ENCODE measurements at places on chromosomes 1 and 21.

DNA sequence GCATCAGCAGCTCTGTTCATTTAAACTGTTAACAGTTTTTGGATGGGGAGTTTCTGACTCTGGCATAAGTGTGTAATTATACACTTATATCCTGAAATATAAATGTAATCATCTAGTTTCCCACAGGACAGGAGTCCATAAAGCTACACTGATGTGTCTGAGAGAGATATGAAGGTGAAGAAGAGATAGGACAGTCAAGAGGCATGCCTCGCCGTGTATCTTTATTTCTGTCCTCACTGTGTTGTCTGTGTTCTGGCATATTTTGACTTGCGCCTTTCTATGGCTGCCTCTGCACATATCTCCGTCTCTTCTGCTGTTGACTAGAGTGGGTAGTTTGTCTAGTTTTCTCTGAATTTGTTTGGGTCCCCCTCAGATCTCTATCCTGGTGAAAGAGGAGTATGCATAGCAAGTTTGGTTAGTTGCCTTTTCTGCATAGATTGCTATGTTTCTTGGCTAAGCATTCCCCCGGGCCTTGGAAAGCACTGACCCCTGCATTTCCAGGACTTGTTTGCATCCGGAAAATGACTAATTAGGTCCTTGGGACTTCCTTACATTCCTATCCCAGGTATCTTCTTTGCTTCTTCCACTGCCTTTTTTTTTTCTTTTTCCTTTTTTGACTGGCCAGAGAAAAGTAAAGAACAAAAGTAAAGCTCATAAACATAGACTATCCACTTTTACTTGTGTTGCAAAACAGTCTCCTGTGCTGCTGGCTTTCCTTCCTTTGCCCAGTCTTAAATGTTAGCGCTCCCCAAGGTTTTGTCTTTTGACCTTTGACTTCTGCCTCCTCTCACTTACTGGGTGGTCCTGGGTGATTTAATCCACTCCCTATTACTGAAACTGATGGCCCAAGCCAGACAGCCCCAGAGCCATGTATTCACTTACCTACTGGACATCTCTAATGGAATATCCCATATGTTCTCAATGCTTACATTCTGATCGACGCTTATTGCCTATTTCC, 27.6 kb upstream of the CNN3 start:
- DNase-seq = peak; percentile 53

GRCh38 chr1:181658581-181658980, 175.3 kb downstream of the CACNA1E start:
- no peak for DNase-seq

DNA sequence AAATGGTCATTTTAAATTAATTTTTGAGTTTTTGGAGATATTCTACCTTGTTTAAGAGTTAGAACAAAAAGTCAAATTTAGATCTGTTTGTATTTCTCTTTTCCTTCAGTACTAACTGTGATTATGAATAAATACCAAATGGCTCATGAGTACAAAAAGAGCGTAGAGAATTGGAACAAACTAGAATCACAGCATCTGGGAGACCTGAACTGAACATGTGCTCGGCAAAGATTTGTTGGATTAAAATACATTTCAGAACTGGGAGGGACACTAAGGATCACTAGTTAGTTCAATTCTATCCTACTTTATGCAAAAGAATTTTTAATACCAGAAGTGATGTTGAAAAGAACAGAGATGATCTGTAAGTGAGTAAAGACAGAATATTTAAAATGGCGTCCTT, 19.5 kb downstream of the OLFM3 start:
- DNase-seq = no peak

- DNase-seq = peak; percentile 58
These were observed 35.4 kb downstream of the CXADR start for GRCh38 chr21:17548262-17548661.

DNA sequence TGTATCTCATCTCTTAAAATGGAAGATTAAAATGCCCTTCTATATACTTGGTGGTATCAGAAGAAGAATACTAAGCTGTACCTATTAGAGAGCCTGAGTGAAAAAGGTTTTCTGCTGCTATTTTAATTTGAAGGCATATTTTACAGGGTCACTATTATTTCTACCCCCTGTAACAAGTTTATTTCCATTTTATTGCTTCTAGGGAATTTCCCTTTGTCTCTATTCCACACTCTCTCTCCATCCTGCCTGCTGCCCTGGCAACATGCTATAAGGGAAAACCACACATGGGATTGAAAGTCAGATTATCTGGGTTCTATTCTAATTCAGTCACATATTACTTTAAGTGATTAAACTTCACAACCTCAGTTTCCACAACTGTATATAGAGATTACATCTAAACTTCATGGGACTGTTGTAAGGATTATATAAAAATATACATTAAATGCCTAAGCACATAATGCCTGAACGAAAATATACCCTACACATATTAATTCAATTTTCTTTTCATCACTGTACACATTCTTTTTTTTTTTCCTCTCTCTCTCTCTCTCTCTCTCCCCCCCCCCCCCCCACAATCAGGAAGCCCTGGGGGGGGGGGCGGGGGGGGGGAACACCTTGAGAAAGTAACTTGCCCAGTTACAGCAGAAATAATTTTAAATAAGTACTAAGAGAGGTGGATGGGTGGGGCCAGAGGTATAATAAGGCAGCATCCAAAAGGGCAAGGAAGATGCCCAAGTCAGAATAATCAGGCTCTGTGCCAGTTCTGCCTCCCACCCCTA, 51.5 kb downstream of the LUZP1 start:
- DNase-seq = no peak

GRCh38 chr1:233540816-233541215, 73.1 kb upstream of the KCNK1 start:
- no peak for DNase-seq

GRCh38 chr1:204623365-204623893, 62.1 kb downstream of the LRRN2 start:
- DNase-seq = peak; percentile 87

DNA sequence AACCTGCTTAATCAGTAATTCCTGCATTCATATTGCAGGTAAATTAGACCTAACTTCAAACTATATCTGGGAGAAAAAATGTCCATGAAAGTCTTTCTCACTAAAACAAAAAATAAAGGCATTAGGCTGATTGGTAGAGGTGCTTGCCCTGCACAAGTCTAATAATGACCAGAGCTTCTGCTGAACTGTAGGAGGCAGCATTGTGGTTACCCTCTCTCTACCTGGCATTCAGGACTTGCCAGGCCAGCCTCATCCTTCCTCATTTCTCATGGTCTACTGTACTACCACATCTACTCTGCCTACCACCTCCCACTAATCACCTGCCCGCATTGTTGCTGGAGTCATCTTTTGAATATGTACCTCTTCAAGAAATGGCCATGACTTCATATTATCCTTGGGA, 60.8 kb upstream of the KRTAP11-1 start:
- DNase-seq = no peak

DNA sequence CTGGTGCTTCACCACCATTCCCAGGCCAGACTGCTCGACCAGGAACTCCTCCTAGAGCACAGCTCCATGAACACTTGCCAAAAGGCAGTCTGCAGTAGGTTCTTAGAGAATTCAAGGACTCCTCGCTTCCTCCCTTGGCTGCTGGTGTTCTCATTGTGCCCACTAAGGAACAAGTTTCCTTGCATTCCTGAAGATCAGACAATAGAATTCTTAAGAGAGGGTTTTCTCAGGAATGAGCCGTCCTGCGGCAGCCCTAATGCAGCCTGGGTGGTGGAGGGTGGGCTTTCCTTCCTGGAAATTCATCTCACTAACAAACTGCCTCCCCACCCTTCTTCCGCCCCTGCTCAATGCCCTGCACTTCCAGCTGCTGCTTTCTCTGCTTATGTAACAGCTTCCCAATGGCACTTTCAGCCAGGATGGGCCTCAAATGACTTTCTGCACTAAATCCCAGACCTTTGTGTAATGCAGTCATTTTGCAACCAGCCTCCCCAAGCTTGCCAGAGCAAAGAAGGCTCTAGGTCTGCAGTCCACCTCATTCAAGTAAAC, 287.9 kb downstream of the PLPP3 start:
- no peak for DNase-seq

GRCh38 chr1:195934817-195935553, 673.3 kb downstream of the KCNT2 start:
- no peak for DNase-seq

DNA sequence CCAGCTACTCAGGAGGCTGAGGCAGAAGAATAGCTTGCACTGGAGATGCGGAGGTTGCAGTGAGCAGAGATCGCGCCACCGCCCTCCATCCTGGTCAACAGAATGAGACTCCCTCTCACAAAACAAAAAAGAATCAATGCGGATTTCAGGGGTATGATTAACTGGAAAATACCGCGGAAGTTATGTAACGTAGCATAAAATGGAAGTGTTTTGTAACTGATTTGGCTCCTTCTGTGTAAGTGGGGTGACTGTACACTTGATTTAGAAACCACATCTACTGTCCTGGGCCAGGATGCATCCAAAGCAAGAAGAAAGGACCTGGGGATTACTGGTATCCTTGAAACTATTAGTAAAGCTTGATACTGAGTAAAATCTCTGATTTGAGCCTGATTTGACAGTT, 3.1 kb upstream of the VAMP4 start:
- DNase-seq = no peak

GRCh38 chr1:156146769-156147405, 6.5 kb upstream of the SEMA4A start:
- DNase-seq = no peak

DNA sequence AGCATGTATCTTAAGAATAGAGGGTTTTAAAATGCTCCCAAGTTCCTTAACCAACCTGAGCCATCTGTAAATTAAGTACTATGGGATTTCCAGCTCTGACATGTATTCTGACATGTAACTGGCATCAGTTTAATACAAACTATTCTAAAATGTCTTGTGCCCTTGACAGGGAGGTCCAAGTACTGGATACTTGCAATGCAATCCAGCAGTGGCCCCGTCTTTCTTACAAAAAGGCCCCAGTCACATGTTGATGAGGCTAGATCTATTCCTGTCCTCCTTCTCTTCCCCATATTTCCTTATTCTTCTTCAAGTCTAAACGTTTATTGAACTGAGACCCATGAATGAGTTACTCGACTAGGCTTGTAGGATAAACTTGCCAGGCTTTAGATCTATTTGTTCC, 46.4 kb downstream of the MRPL39 start:
- DNase-seq = no peak

- DNase-seq = peak; percentile 55
These were observed 7.1 kb upstream of the TPM3 start for GRCh38 chr1:154198756-154199562.

DNA sequence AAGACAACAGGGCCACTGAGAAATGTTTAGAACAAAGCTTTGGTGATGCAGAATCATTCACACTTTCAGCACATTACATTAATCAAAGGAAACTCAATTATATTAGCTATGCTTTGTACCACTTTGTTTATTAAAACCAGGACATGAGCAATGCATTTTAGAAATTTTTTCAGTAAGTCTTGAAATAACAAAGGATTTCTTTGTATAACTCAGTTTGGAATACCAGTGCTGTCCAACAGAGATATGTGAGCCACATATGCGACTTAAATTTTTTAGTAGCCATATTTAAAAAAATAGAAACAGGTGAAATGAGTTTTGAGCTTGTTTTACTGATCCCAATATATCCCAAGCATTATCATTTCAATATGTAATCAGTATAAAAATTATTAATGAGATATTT, 18.8 kb upstream of the F3 start:
- no peak for DNase-seq

- DNase-seq = peak; percentile 42
These were observed 66.8 kb upstream of the SLC44A3 start for GRCh38 chr1:94753171-94753972.

DNA sequence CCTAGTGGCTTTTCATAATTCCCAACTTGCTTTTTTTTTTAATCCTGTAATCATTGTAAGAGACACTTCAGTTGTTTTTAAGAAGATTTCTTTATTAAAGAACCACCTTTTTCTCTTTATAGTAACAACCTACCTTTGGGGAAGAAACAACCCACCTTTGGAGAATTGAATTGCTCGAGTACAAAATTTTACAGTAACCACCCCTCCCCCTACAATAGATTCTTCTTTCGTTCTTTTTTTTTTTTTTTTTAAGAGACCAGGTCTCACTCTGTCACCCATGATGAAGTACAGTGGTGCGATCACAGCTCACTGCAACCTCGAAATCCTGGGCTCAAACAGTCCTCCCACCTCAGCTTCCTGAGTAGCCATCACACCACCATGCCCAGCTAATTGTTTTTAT, 2.1 kb upstream of the LRRC40 start:
- DNase-seq = no peak

- no peak for DNase-seq
These were observed 215.8 kb downstream of the MATN1 start for GRCh38 chr1:30507401-30508174.

- DNase-seq = peak; percentile 45
These were observed 195.0 kb upstream of the OLFM3 start for GRCh38 chr1:102191723-102192122.

GRCh38 chr21:36656138-36656537, 42.8 kb upstream of the SIM2 start:
- DNase-seq = peak; percentile 91

DNA sequence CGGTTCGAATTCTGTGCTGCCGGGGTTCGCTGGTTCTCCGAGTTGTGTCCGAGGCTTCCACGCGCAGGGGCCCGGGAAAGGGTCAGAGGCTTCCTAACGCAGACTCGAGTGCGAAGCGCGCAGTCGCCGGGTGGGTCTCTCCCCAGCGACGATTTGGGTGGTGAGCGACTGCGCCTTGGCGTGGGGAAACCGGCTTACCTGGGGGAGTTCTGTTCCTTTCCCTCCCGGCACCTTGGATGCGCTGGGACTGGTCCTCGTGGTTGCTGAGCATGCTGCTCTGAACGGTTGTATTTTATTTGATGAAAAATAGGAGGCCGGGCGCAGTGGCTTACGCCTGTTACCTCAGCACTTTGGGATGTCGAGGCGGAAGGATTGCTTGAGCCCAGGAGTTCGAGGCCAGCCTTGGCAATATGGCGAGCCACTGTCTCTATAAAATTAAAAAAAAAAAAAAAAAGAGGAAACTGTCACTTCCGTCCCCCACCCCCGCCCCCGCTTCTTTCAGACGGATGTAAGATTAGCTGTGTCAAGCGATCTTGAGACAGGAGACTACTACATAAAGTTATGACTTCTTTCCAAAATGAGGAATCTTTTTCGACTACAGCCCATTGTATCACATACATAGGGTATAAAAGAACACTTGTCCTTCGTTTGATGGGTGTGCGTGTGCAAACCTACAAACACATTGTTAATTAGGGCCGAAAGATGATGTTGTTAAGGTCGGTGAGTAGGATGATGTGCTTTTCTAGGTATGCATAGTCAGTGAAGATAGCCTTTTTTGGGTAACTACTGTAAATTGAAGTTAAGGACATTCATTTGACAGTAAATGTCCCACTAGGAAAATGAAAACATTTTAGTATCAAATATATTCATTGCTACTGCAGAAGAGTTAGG, at the start of gene CCDC18:
Gene CCDC18 (plus strand): TSS at position 2 of the 891 bp plus-strand sequence. CDS start 2,638 bp downstream, outside the sequence.
- DNase-seq = peak; percentile 63

DNA sequence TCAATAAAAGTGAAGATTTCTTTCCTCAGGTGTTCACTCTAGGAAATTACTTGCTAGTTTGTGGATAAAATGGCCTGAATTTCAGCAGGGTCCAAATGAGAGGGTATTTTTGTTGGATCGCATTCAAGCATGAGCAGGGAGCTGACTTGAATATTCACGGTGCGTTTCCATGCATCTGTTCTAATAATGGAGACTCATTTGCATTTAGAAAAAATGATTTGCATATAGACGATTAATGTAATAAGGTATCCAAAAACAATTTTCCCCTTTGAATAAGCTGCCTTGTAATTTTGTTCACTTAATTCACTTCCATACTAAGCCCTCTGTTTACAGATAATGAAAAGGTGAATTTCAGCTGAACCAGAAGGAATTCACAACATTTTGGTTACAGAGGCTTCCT, 130.9 kb upstream of the AJAP1 start:
- no peak for DNase-seq

Data from kidney tubule cell (primary cell).